ENCODE measurements at places on chromosomes 2 and 18.

GRCh38 chr2:152445791-152446201 is 110.8 kb downstream of the FMNL2 start:
- DNase-seq = no peak

- DNase-seq = no peak
Observed at GRCh38 chr2:49827366-49827765, 673.1 kb upstream of the FSHR start.

DNA sequence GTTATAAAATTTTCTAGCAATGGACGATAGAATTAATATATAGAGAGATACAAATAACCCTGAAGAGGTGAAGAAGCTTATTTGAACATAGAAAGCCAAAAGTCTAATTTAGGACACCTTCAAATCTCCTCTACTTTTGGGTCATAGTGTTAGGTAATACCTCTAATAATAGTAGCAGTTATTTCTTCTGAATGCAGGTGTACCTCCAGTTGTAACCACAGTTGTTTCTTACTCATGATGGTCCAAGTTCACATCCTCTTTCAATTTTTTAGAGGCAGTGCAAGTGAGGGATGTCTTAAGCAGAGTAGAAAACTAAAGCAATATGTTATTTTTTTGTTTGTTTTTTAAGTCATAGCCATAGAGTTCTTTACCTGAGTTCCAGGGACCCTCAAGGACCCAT is 429.5 kb downstream of the CCDC85A start:
- DNase-seq = no peak

- no peak for DNase-seq
Observed at GRCh38 chr2:183984871-183985270, 613.5 kb upstream of the ZNF804A start.

DNA sequence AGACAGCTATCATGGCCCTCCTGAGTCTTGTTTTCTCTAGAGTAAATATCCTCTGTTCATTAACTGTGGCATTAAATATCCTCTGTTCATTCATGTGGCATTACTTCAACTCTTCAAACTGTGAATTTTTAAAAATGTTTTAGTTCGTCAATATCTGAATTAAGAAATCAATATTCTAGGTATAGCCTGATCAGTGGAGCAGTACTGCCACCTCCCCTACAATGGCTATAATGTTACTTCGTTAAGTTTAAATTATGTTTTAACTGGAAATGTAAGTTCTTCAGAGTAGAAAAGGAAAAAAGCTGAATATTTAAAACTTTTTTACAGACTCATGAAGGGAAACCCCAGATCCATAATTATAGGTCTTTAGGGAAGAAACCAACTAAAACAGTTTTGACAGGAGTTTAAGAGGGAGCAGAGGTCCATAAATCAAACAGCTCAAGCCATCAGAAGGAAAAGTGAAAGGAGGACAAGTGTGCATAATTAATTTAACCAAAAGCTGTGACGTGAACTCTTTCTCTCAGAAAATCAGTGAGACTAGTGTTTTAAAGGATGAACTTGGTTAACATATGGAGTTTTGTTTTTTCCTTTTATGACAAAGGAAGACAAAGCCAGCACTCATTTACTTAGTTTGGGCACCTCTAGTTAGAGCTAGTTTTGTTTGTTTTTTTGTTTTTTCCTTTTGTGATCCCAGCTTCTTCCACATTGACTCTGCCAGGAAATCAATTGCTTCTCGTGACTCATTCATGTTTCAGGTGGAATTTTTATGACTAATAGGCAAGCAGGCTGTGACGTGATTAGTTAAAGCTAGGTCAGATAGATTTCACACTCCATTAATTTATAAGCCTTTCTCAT is 44.9 kb downstream of the RBBP8 start:
- DNase-seq = no peak

DNA sequence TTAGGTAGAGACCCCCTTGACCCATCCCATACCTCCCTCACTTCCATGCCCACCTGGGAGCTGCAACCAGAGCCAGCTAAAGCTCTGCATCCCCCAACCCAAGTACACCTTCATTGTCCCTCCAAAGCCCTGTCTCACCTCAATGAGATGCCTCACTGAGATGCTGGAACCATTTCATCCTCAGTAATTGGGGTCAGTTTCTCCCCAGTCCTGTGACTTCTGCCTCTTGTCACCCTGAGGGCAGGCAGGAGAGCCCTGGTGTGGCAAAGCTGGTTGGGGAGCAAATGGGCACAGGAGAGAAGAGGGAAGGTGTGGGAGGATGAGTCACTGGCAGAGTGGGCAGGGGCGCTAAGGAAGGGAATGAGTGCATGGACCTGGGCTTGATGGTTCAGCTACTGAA is 27.9 kb upstream of the NT5DC4 start:
- no peak for DNase-seq

- no peak for DNase-seq
Observed at GRCh38 chr2:234712421-234712935, 215.6 kb upstream of the ARL4C start.

GRCh38 chr2:109614715-109615636 is 812 bp downstream of the SOWAHC start:
- DNase-seq = no peak

DNA sequence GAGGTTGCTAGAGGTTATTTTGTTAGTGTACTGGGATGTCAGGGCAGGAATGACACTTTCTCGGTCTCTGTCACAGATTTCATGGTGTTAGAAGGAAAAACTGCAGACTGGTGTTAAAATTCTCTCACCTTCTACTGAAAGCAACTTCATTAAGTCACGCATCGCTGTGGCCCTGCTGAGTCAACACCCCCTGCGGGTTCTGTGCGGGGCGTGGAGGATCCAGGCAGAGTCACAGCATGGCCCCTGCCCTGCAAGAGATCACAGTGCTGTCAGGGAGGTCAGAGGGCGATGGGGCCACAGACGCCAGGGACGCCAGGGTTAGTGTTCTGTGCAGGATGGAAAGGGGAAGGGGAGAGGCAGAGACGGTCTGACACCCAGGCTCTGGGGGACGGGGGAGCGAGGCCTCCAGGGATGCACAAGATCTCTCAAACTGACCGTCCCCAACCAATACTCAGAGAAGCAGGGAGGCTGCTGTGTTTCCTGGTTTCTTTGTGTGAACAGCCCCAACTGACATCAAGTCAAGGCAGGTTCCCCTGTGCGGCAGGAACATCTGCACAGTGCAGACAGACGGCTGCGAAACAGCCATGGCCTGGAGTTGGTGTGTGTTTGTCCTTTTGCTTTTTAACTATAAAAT is 354.9 kb upstream of the SALL3 start:
- DNase-seq = no peak

GRCh38 chr2:240355962-240356361 is 79.5 kb upstream of the GPC1 start:
- DNase-seq = no peak

GRCh38 chr2:168192839-168193616 is 54.4 kb downstream of the STK39 start:
- no peak for DNase-seq

- no peak for DNase-seq
Observed at GRCh38 chr18:23616258-23616657, 30.0 kb upstream of the NPC1 start.

Measured in effector CD8-positive, alpha-beta T cell (primary cell).